ENCODE measurements at places on chromosomes 5 and 9. TPM values are rescaled to one million over a fixed set of nuclear protein-coding genes. Genes with fewer than 3 reads are reported as not detected.

The SERINC5 gene
- 144 TPM for total RNA-seq

The USP20 gene
- 17.9 TPM for total RNA-seq

The IL33 gene
- not detected for total RNA-seq

The FAM174A gene
- 3.6 TPM for total RNA-seq

The AHRR gene
- 1.4 TPM for total RNA-seq

The TRIP13 gene
- total RNA-seq, result 34.5 TPM

The TMEM174 gene
- total RNA-seq, result not detected

The RGS7BP gene
- total RNA-seq, result 2.3 TPM

The FGF10 gene
- total RNA-seq, result 0.54 TPM

The LCN15 gene
- 0.61 TPM for total RNA-seq

The DCAF12 gene
- total RNA-seq, result 29.2 TPM

The ANKRD31 gene
- 0.27 TPM for total RNA-seq

GRCh38 chr5:151719228-151720000 lies 32.7 kb upstream of the SPARC start:
- peak; percentile 67 for DNase-seq

DNA sequence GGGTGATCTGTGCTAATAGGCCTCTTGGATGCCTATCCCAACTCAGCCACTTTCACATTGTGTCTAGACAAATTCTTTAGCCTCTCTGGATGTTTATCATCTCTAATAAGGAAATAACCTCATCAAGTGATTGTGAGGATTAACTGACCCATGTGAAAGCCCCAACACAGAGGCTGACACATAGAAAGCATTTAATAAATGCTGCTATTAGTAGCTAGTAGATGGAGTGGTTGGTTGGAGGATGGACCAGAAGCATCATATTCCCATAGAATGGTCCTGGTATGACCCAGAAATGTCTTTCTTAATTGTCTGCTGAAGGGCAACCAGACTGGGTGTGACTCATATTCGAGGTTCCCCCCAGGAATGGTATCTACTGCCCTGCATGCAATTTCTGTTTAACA lies 124.4 kb downstream of the PIK3R1 start:
- no peak for DNase-seq

GRCh38 chr9:112731971-112732370 lies 14.1 kb upstream of the INIP start:
- no peak for DNase-seq

DNA sequence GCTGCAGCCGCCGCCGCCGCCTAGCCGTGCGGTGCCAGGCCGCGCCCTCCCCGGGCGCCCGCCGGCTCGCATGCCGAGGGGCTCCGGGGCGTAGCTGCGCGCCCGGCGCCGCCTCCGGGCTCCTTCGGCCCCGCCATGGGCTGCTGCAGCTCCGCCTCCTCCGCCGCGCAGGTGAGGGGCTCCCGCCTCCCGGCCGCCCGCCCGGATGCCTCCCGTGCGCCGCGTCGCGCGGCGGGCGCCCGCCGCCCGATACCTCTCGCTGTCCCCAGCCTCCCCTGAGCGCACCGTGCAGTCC lies 230 bp downstream of the SLC44A1 start:
- DNase-seq, result no peak

GRCh38 chr5:122401976-122402725 lies 90.1 kb downstream of the SNCAIP start:
- DNase-seq, result no peak

GRCh38 chr9:21454149-21454548 lies 13.9 kb downstream of the IFNA1 start:
- no peak for DNase-seq

GRCh38 chr9:121744002-121744686 lies 92.7 kb downstream of the DAB2IP start:
- no peak for DNase-seq

GRCh38 chr5:65769539-65769938 lies 47.5 kb downstream of the NLN start:
- no peak for DNase-seq

GRCh38 chr9:131149688-131150053 lies 24.3 kb downstream of the NUP214 start:
- no peak for DNase-seq

DNA sequence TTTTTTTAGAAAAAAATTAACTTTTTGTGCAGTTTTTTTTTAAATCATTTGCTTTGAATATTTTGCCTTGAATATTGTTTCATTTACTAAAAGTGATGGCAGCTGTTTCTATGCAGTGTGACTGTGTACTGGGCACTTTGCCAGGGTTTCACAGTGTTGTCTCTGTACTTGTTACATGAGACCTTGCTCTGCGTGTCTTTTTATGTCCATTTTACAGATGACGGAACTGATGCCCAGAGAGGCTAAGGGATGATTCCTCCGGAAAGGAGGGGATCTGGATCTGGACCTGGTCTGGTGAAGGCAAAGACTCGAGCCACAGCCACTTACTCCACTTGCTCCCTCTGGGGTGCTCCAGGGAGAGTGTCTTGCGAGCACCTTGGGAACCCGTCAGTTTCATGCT lies 124.8 kb upstream of the PTCH1 start:
- no peak for DNase-seq

DNA sequence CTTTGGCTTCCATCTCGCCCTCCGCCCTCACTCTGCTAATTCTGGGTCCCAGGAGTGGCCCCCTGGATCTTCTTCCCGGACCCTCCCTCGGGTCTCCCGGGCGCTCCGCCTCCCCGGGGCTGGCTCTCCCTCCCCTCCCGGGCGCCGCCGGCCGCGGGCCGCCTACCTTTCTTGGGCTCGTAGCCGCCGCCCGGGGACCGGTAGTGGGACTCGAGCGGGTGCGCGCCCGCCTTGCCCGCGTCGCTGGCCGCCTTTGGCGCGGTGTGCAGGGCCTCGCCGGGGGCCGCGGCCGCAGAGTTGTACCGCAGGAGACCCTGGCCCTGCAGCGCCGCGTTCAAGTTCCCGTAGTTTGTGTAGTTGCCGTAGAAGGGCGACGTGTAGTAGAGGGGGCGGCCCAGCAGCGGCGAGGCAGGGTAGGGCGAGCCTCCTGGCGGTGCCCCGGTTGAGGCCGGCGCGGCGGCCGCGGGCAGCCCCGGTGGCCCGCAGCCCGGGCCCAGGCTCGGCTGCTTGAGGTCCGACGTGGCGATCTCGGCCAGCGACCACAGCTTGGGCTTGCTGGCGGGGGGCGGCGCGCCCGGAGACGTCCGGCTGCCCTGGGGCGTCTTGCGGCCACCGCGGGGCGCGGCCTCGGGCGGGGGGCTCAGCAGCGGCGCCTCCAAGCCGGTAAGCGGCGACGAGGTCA lies 3.2 kb downstream of the IRX2 start:
- no peak for DNase-seq

GRCh38 chr5:177495243-177496060 lies 2.0 kb downstream of the PDLIM7 start:
- DNase-seq, result peak; percentile 79

GRCh38 chr9:132114102-132114707 lies 34.5 kb upstream of the MED27 start:
- DNase-seq, result peak; percentile 93

- DNase-seq, result no peak
These were observed 370.6 kb downstream of the NTRK2 start for GRCh38 chr9:85040146-85040545.

- no peak for DNase-seq
These were observed 102.3 kb downstream of the APBA1 start for GRCh38 chr9:69569738-69570451.

DNA sequence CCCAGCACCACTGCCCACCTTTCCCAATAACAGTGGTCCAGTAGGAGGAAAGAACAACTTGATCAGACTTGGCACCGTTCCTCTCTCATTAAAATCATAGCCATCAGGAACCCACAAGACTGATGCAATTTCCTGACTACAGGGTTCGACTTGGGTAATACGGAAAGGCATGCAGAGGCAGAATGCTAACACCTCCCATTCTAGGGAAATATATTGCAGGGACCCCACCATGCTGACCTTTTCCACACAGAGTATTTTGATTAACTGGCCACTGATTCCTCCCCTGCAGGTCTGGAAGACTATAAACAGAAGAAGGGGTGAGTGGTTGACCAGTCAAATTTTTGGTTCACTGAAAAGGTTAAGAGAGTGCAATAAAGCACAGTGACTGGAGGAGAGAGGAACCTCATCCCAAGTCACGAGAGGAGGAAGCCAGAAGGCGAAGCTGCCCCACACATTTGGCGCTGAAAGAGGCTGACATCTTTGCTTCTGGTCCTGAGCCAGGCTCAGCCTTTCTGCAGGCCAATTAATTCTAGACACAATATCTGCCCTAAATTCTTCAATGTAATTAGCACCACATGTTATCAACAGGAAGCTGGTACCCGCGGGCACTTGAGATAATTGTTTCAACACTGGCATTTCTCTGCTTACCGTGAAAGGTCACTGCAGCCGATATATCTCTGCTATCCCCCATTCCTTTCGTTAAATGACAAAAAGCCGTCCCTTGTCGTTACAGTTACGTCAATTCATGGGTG lies 64.7 kb upstream of the SPOCK1 start:
- DNase-seq, result no peak

DNA sequence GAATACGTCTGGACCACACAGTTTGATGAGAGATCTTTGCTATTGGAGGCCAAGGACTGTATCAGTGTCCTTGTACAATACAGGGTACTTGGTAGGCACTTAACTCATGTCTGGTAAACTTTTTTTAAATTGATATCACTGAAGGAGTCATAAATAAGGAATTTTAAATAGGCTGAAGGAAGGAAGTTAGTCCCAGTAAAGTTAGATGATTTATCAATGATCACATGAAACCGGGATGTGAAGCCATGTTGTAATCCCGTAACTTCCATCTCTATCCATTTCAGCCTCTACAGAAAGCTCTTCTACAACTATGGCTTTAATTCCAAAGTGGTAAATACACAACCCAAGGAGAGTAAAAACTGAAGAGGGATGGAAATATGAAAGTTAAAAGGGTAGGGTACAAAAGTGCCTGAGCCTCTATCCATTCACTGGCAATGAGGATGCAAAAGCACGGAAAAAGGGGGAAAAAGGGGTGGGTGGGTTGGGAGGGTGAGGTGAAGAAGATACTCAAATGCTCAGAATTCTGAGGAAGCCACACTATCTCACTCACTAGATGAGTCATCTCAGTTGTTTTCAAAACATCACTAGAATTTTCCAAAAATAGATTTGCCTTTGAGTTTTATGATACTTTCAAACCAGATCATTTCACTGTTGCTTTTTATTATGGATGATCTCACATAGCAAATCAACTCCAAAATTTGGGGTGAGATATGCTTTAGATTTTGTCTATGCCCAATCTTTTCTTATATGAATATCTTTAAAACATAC lies 1053.5 kb downstream of the NR2F1-AS1 start:
- DNase-seq, result no peak

GRCh38 chr5:123722451-123722850 lies 210.5 kb downstream of the CSNK1G3 start:
- no peak for DNase-seq

GRCh38 chr5:61625137-61625561 lies 293.1 kb downstream of the ZSWIM6 start:
- DNase-seq, result no peak

- DNase-seq, result no peak
These were observed 21.4 kb upstream of the SCGB3A1 start for GRCh38 chr5:180612683-180613082.

GRCh38 chr9:1373445-1373844 lies 323.3 kb downstream of the DMRT2 start:
- DNase-seq, result no peak

DNA sequence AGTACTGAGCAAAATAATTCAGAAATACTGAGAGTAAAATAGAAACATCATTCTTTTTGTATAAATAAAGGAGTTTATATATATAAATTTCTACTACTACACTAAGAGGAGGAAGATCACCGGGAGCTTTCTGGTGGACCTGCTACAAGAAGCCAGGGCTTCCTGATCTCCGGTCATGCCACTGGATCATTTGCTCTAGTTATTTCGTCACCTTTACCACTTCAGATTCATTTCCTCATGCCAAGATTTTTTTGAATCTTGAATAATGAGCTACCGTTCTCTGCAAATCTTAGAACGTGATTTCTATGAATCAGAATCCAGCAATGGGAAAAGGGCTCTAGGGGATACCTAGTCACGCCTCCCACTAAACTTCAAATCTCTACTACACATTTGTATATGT lies 51.9 kb upstream of the TBC1D9B start:
- DNase-seq, result no peak

DNA sequence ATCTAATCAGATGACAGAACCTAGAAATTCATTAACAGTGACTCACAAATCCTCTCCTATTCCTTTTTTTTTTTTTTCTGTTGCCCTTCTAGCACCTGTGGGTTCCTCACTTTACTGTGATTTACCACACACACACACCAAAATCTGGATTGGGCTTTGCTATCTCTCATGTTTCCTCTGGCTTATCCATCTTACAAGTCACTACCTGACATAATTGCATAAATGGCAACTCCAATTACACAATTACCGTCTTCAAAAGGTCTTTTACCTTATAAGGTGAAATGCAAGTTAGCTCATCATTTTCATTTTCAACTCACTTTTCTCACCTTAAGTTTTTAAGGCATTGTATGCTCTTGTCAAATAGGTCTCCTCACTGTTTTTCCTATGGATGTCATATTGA lies 426.3 kb upstream of the MEF2C start:
- DNase-seq, result no peak

- DNase-seq, result no peak
These were observed 55.9 kb upstream of the CDKN2B start for GRCh38 chr9:22064957-22065356.

DNA sequence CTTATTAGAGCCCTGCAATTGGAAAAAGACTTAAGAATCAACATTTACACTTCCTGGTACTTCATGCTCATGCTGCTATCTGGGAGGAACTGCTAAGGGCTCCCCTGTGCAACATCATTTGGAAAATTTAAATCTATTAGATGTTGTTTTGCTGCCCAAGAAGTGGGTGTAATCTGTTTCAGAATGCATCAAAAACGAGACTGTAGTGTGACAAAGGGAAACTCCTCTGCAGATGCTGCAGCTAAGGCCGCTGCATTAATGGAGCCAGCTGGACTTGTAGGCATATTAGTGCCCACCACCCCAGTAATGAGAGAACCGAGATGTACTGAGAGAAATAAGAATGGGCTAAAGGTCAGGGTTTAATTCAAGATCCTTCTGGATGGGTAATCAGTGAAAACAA lies 11.1 kb upstream of the PAIP1 start:
- no peak for DNase-seq
